T-cell (primary cell): ENCODE measurements at places on chromosomes 5 and 9.

- H3K4me1 ChIP-seq: no peaks in the 10 kb centered on the region
- H3K4me3 ChIP-seq: no peak overlapping the region
- no peak overlapping the region for H3K27ac ChIP-seq
- H3K36me3 ChIP-seq: no peaks in the 10 kb centered on the region
- DNase-seq: no peak
Measured at GRCh38 chr5:176736301-176736930, 73.9 kb upstream of the UNC5A start.

DNA sequence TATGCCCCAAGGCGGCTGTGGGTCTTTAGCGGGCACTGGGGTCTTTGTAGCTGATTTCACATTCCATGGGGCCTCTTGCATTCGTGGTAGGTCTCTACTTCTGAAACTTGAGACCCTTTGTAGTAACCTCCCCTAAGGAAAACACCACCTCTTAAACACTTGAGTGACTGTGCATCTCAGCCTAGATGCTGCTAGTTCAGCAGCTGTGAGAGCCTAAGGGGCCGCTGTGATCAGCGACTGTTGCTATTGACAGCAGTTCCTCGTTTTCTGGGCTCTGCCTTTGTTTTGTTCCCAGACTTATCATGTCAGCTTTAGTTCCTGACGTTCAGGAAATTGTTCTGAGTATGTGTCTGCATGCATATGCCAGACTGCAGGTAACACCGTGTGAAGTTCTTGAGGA is 171.2 kb downstream of the HSPA4 start:
- H3K4me1 ChIP-seq: no peaks in the 10 kb centered on the region
- no peaks in the 10 kb centered on the region for H3K27me3 ChIP-seq
- no peaks in the 10 kb centered on the region for H3K36me3 ChIP-seq
- DNase-seq: no peak
- H3K4me3 ChIP-seq: no peak overlapping the region

GRCh38 chr5:60365001-60365400 is 335.0 kb downstream of the DEPDC1B start:
- DNase-seq: no peak
- no peak overlapping the region for H3K27ac ChIP-seq
- no peak overlapping the region for H3K4me3 ChIP-seq
- H3K27me3 ChIP-seq: no peaks in the 10 kb centered on the region
- H3K4me1 ChIP-seq: no peaks in the 10 kb centered on the region
- H3K36me3 ChIP-seq: no peaks in the 10 kb centered on the region

GRCh38 chr5:178231539-178232123 is 971 bp downstream of the PHYKPL start:
- no peak for DNase-seq
- H3K27ac ChIP-seq: peak overlapping the region; percentile 79
- H3K36me3 ChIP-seq: peaks cover 13% of the 10 kb centered on the region
- peak overlapping the region; percentile 91 for H3K4me3 ChIP-seq

- no peak for DNase-seq
- no peaks in the 10 kb centered on the region for H3K27me3 ChIP-seq
- H3K4me3 ChIP-seq: no peak overlapping the region
- no peaks in the 10 kb centered on the region for H3K36me3 ChIP-seq
- no peak overlapping the region for H3K27ac ChIP-seq
Measured at GRCh38 chr5:108334225-108334624, 47.7 kb downstream of the FBXL17 start.

DNA sequence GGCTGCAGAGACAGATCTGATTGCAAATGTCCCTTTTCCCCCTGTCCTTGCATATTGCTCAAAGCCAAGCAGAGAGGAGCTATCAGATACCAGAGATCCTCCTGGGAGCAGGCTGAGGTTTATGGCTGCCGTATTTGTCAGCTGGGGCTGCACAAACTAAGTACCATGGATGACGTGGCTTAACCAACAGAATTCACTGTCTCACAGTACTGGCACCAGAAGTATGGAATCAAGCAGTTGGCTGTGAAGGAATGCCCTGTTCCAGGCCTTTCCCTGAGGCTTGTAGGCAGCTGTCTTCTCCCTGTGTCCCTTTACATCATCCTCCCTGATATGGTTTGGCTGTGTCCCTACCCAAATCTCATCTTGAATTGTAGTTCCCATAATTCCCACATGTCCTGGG is 2.6 kb downstream of the CFAP90 start:
- no peak overlapping the region for H3K4me3 ChIP-seq
- no peak for DNase-seq
- peaks cover 26% of the 10 kb centered on the region for H3K4me1 ChIP-seq
- H3K36me3 ChIP-seq: no peaks in the 10 kb centered on the region
- H3K27me3 ChIP-seq: peaks cover 7% of the 10 kb centered on the region

DNA sequence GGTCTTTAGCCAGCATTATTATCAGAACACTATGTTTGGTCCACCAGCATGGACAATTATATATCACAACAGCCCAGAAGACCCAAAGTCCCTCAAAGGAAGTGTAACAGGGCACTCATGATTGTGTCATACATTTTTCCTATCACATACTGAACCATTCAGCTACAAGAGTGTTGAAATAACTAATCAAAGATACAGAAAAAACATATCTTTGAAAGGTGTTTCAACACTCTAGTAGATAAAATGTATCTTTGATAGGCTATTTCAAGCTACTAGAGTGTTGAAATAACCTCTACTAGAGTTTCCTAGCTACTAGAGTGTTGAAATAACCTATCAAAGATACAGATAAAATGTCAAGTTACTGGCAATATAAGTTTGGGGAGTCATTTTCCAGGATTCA is 545.0 kb downstream of the PRR16 start:
- no peaks in the 10 kb centered on the region for H3K4me1 ChIP-seq
- H3K36me3 ChIP-seq: no peaks in the 10 kb centered on the region
- H3K4me3 ChIP-seq: no peak overlapping the region
- H3K27me3 ChIP-seq: no peaks in the 10 kb centered on the region
